ENCODE measurements at places on chromosomes 4 and X. TPM values are rescaled to one million over a fixed set of nuclear protein-coding genes. Genes with fewer than 3 reads are reported as not detected.
A peak's percentile ranks its signal among the peaks of the same experiment; 100 is the strongest.

VGLL1 gene
- total RNA-seq = not detected

H2BW2 gene
- total RNA-seq = not detected

IL9R gene
- 1.3 TPM for total RNA-seq

FOXR2 gene
- not detected for total RNA-seq

BCLAF3 gene
- total RNA-seq = 42.1 TPM

RAB41 gene
- not detected for total RNA-seq

CFAP47 gene
- total RNA-seq = not detected

SUPT20HL2 gene
- total RNA-seq = not detected

GLRA2 gene
- total RNA-seq = not detected

F8A1 gene
- 7.5 TPM for total RNA-seq

UGT2B10 gene
- total RNA-seq = not detected

SMIM31 gene
- 16.5 TPM for total RNA-seq

PCDH7 gene
- 7.8 TPM for total RNA-seq

NUP62CL gene
- not detected for total RNA-seq

PLXNB3 gene
- 2.7 TPM for total RNA-seq

- H3K4me3 ChIP-seq = no peak overlapping the region
- H3K27ac ChIP-seq = no peak overlapping the region
- H3K36me3 ChIP-seq = no peaks in the 10 kb centered on the region
- DNase-seq = no peak
- no peaks in the 10 kb centered on the region for H3K27me3 ChIP-seq
Observed at GRCh38 chr4:8029689-8030088, 90.0 kb upstream of the AFAP1 start.

DNA sequence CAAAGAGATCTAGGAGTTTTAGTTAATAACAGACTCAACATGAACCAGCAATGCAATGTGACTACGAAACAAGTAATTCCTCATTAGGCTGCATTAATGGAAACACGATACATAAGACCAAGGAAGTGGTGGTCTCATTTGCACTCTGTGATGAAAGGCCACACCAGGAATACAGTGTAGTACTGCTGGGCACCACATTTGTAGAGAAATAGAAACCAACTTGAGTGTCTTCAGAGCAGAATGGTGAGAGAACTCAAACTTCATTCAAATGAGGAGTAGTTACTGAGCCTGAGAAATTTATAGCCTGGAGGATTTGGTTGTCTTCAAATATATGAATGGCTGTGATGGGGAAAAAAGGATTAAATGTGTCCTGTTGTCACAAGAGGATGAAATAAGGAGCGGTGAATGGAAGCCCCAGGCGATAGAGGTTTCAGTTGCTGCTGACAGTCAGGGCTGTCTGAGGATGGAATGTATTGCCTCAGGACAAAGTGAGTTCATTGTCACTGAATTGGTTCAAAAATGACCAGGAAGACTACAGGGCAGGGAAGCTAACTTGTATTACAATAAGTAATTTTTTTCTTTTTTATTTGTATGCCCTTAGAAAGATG, 50.9 kb downstream of the NFKB1 start:
- peaks cover 5% of the 10 kb centered on the region for H3K4me1 ChIP-seq
- no peaks in the 10 kb centered on the region for H3K27me3 ChIP-seq
- no peaks in the 10 kb centered on the region for H3K36me3 ChIP-seq
- no peak for DNase-seq
- no peak overlapping the region for H3K4me3 ChIP-seq

DNA sequence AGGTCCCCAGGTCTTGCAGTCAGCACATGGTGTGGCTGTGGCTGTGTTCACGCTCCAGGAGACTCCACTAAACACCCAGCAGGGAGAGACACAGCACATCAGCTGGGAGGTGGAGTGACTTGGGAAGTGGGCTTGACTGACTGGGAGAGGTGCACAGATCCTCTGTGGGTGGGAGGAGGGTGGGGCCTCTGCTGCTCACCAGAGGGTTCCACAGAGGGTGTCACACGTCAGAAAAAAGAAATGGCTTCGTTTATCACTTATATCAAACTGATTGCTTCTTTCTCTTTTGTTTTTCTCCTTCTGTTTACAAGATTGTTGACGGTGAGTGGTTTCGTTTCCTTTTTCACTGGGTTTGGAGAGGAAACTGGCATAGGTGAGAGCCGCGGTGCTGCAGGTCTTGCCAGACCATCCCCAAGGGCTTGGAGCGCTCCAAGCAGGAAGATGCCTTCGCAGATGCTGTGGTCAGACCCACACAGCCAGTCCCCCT, 24.8 kb upstream of the FAM193A start:
- H3K36me3 ChIP-seq = peaks cover 74% of the 10 kb centered on the region
- no peaks in the 10 kb centered on the region for H3K27me3 ChIP-seq
- DNase-seq = peak; percentile 59
- H3K4me1 ChIP-seq = no peaks in the 10 kb centered on the region
- no peak overlapping the region for H3K27ac ChIP-seq

DNA sequence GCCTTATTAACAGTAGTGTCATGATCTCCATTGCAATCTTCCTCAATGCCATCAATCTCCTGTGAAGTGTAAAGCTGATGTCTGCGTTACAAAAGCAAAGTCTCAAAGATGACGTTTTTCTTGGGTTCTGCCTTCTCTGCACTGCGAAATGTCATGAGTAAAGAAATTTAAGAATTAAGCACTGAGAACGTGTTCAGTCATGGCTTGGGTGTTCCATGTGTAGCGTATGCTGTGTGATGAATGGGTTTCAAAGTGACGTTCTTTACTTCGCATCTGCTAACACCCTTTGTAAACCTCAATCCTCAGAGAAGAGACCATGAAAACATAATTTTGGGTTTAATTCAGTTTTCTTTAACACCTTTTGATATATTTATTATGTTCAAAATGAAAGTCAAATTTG, 999 bp downstream of the NAP1L5 start:
- H3K4me3 ChIP-seq = no peak overlapping the region
- peaks cover 14% of the 10 kb centered on the region for H3K36me3 ChIP-seq
- no peaks in the 10 kb centered on the region for H3K4me1 ChIP-seq
- no peak overlapping the region for H3K27ac ChIP-seq

GRCh38 chr4:153748378-153748777, 11.4 kb downstream of the RNF175 start:
- no peaks in the 10 kb centered on the region for H3K36me3 ChIP-seq
- no peaks in the 10 kb centered on the region for H3K27me3 ChIP-seq
- H3K4me1 ChIP-seq = no peaks in the 10 kb centered on the region
- H3K27ac ChIP-seq = no peak overlapping the region
- H3K4me3 ChIP-seq = no peak overlapping the region
- no peak for DNase-seq

DNA sequence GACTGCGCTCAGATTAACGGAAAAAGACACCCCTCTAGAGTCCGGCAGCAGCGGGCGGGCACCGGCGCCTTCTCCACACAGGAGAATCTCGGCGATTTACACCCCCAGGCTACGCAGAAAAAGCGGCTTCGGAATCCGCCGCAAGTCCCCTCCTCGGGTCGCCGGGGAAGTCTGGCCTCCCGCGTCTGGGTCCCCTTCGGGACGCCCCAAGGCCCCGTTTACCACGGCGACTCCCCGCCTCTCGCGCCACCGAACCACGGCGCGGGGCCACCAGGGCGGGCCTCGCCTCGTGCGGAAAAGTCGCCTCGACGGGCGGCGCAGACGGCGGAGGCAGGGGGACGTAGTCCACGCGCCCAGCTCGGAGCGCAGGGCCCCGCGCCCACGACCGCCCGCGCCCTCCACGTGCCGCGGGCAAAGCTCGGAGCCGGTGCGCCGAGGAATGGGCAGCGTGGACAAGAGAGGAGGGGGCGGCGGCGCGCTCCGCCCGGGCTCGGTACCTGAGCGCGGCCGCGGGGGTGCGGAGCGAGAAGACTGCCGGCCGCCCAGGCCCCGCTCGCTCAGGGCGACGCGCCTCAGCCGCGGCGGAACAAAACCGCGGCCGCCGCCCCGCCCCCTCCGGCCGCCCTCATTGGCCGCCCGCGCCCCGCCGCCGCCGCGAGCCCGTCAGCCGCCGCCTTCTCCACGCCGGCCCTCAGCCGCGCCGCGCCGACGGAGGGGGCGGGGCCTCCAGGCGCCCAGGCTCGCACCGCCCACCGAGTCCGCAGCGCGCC, at the start of gene FAM53A:
Gene FAM53A, minus strand, starts transcription at position 578 of the 770 bp plus-strand sequence. CDS start 15,572 bp downstream, outside the sequence.
- H3K36me3 ChIP-seq = no peaks in the 10 kb centered on the region
- peak within 1 kb of the TSS; percentile 73 for H3K4me3 ChIP-seq
- peak; percentile 97 for DNase-seq
- no peaks in the 10 kb centered on the region for H3K4me1 ChIP-seq

DNA sequence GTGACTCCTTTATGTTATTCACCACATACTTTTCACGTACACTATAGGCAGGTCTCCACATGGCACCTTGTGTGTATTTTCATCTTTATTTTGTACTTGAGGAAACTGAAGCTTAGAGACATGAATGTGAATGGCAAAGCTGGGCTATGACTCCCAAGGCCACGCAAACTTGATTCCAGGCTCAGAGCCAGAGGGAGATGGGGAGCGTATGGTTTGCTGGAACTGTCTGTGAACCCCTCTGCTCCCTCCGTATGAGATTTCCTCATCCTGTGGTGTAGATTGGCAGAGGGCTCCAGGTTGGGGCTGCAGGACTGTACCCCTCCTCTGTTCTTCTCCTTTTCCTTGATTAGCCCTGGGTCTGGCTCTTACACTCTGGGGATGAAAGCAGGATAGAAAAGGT, 16.1 kb upstream of the STARD8 start:
- no peaks in the 10 kb centered on the region for H3K27me3 ChIP-seq
- no peak overlapping the region for H3K27ac ChIP-seq
- H3K4me3 ChIP-seq = no peak overlapping the region
- H3K4me1 ChIP-seq = no peaks in the 10 kb centered on the region
- H3K36me3 ChIP-seq = no peaks in the 10 kb centered on the region

DNA sequence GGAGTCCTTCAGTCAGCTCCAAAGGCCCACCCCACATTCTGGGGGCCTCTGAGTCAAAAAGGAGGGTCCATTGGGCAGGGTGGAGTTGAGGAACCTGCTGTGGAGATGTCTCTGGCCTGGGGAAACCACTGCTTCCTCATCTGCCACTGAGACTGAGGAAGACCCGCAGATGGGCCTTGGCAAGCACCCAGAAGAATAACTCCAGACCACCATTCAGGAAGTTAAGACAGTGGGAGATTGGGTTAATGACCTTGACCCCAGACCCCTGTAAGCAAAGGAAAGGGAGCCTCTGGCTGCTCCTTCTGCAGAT, 8.1 kb upstream of the HSD17B10 start:
- H3K4me3 ChIP-seq = no peak overlapping the region
- DNase-seq = no peak
- no peaks in the 10 kb centered on the region for H3K4me1 ChIP-seq
- no peaks in the 10 kb centered on the region for H3K36me3 ChIP-seq

DNA sequence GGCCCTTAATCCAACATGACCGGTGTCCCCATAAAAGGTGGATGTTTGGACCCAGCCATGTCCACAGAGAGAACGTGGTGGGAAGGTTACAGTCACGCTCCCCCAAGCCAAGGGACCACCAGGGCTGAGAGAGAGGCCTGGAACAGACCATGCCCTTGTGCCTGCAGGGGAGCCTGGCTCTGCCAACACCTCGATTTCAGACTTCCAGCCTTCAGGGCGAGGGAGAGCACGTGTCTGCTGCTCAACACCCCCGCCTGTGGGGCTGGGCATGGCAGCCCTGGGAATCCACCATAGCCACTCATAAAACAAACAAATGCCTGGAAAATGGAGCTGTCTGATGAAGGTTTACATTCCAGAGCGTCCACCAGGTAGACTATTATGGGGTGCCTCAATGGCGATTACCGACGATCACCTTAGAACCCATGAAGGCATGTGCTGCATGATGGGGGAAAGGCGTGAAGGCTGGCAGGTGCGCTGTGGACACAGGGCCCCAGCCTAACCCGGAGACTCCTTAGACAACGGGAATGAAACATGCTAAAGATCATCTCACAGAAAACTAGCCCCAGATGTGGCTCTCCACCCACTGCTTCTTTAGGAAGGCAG, 42.3 kb upstream of the HMX1 start:
- no peaks in the 10 kb centered on the region for H3K27me3 ChIP-seq
- no peak overlapping the region for H3K4me3 ChIP-seq
- H3K4me1 ChIP-seq = no peaks in the 10 kb centered on the region
